ENCODE measurements at places on chromosomes 6 and 20. TPM values are rescaled to one million over a fixed set of nuclear protein-coding genes. Genes with fewer than 3 reads are reported as not detected.

The TMEM151B gene
- total RNA-seq: 0.07 TPM

The TBXT gene
- total RNA-seq: not detected

The PRSS35 gene
- total RNA-seq: not detected

The FKBP1C gene
- total RNA-seq: 4.8 TPM

The CTAGE9 gene
- not detected for total RNA-seq

Measured in endothelial cell of umbilical vein (primary cell).